ENCODE measurements at places on chromosomes 1 and 21.

DNA sequence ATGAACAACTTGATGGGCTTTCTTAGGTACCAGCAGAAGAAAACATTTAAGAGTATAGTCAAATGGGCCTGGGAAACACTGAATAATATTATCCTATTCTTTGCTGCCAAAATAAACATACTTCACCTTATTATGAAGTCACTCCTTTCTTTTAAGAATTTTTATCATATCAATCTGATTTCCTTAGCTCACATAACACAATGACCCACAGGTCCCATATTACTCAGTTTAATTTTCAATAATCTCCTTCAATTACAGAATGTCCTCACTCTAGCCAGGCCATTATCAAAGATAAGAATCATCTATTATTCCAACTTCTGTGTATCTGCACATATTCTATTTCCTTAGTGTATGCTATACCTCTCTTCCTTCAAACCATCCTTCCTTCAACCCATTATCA lies 63.0 kb downstream of the PIGK start:
- no peak for DNase-seq

DNA sequence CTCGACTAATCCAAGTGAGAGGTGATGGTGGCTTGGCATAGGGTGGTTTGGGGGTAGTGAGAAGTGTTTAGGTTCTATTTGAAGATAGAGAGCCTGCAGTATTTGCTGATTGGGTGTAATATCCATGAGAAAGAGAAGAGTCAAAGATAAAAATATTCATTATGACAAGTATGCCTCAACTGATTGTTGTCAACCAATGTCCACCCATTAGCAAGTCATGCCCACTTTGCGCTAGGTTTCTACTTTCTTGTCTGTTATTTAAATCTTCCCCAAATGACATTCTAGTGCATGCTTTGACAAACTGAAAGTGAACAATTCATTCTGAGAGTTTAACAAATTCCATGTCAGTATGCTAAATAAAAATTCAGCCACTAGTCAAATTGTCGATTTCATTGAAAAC lies 3.8 kb upstream of the XCL1 start:
- DNase-seq: no peak

- DNase-seq: no peak
These were observed 52.0 kb upstream of the LYPLAL1 start for GRCh38 chr1:219121679-219122078.

DNA sequence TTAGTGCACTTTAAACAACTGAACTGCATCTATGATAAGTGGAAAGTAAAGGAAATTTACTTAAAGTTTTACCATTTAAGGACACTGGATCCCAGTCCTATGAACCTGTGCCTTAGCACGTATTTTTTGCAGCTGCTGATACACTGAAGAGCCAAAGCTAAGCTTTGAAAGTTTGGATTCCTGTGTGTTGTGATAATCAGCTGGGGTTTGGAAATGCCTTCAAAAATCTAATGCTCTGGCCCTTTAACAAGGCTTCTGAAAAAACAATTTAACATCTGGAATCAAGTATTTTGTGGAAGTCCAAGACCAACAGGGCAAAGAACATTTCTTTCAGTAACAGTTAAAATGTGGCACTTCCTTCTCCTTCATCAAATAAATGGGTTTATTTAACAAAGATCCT lies 51.8 kb downstream of the DDAH1 start:
- DNase-seq: no peak

- DNase-seq: no peak
These were observed 110.8 kb downstream of the GREM2 start for GRCh38 chr1:240501115-240501514.
